ENCODE measurements at places on chromosomes 3 and 15.

- no peak for DNase-seq
Measured at GRCh38 chr3:114498539-114499370, 204.9 kb downstream of the TIGIT start.

DNA sequence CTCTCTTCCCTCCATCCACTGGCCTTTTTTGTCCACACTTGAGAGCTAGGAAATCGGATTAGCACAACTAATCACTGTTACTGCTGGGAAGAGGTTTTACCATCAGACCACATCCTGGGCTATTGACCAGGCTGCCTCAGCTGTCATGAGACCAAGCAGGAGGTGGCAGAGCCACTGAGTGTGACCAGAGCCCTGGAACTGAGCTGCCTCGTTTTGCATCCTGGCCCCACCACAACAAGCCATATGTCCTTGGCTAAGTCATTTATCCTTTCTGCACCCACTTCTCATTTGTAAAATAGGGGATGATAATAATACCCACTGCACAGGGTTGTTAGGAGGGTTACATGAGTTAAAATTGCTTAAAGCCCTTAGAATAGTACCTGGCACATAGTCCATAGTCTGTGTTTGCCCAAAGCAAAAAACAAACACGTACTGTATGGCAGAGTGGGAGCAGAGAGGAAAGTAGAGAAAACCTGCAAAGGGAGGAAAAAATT is 34.1 kb downstream of the TMEM158 start:
- DNase-seq, result no peak

DNA sequence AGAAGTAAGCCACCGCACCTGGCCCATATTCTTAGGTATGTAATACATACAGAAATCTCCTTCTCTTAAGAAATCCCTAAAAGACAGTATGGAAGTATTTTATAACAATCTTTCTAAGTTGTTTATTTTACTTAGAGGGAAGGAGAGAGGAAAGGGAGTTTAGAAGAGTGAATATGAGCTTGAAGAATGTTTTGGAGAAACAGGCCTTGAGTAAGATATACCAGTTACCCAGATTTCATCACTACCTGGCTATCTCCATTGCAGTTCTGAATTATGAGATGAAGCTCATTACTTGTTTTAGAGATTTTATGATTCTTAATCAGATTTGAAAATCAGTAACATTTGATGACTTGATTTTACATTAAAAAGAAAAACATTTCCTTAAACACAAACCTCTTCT is 71.9 kb downstream of the DCUN1D1 start:
- DNase-seq, result no peak

GRCh38 chr3:128482175-128482574 is 10.8 kb downstream of the GATA2 start:
- DNase-seq, result no peak

- DNase-seq, result no peak
Measured at GRCh38 chr3:178083906-178084866, 452.1 kb upstream of the KCNMB2 start.

DNA sequence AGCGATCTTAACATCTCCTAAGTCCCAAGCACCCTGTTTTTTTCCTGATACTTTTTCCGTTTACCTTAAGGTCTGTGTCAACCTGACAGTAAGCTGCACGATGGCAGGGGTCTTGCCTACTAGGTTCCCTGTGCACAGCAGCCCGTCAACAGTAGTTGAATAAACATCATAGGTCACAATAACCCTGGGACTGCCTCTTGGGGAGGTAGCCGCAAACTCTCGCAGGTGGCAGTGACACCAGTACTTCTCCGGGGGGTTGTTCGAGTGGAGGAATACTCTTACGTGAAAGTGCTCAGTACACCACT is 365 bp upstream of the PDCD6IP start:
- DNase-seq, result no peak

DNA sequence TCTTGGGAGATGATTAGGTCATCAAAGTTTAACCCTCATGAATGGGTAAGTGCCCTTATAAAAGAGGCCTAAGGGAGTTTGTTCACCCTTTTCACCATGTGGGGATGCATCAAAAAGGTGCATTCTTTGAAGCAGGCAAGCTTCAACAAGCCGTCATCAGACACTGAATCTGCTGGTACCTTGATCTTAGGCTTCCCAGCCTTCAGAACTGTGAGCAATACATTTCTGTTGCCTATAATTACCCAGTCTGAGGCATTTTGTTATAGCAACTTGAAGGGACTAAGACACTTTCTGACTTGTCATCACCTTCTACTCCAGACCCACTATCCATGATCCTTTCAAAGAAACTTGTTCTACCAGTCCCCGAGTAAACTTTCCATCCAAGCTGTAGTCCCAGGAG is 44.6 kb upstream of the LRRC58 start:
- DNase-seq, result no peak

GRCh38 chr15:101810456-101810855 is 1.5 kb upstream of the OR4F15 start:
- DNase-seq, result no peak
